Left renal cortex interstitium (tissue), 4 donors: ENCODE measurements at places on chromosomes 16 and 17.

GRCh38 chr16:21339941-21340340 is 61.9 kb upstream of the CRYM start:
- DNase-seq: no peak

GRCh38 chr16:87201790-87202189 is 115.4 kb downstream of the C16orf95 start:
- DNase-seq: no peak

- no peak for DNase-seq
These were observed 30.5 kb downstream of the UBE2O start for GRCh38 chr17:76422406-76422805.

GRCh38 chr17:74670329-74670728 is 42.4 kb downstream of the CD300LF start:
- no peak for DNase-seq

- DNase-seq: no peak
These were observed 151.6 kb upstream of the XYLT1 start for GRCh38 chr16:17622366-17622765.

DNA sequence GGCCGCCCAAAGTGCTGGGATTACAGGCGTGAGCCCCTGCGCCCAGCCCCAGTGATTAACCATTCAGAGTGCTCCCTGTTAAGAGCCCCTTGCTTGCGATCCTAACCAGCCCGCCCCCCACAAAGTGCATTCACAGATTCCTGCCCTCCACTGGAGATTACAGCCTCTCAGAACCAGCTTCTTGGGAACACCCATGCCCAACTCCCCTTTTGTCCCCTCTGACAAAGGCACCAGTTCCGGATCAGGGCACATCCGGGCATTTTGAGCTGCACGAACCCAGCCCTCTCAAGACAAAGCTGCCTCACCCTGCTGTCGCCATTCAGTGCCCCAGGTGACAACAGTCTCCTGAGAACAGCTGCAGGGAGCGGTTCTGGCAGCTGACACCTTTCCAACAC is 848 bp upstream of the KRT19 start:
- no peak for DNase-seq

- no peak for DNase-seq
These were observed 23.2 kb upstream of the NACA2 start for GRCh38 chr17:61614219-61614618.

DNA sequence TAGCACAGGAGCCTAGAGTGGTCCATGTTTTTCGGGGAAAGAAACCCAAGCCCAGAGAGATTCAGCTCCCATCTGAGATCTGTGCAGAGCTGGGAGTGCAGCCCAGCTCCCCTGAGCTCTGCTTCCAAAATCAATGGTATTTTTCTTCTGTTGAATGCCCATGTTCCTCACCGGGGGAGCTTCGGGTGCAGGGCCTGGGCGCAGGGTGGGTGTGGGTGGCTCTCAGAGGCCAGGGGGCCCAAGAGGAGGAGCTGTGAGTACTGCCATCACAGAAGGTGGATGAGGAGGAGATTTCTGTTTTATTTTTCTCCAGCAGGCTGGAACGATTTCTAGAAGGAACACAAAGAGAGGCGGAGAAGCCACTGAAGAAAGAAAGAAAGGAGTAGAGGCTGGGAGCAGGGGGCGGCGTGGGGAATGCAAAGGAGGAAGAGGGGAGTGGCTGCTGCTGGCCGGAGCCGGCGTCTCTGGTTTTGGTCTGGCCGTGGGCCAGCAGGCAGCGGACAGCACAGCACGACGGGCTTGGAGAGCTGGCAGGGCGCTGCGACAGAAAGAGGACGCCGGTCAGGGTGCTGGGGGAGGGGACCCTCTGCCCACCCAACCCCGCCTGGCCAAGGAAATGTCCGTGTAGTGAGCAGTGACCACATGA is 76.2 kb upstream of the KSR1 start:
- peak; percentile 53 for DNase-seq

DNA sequence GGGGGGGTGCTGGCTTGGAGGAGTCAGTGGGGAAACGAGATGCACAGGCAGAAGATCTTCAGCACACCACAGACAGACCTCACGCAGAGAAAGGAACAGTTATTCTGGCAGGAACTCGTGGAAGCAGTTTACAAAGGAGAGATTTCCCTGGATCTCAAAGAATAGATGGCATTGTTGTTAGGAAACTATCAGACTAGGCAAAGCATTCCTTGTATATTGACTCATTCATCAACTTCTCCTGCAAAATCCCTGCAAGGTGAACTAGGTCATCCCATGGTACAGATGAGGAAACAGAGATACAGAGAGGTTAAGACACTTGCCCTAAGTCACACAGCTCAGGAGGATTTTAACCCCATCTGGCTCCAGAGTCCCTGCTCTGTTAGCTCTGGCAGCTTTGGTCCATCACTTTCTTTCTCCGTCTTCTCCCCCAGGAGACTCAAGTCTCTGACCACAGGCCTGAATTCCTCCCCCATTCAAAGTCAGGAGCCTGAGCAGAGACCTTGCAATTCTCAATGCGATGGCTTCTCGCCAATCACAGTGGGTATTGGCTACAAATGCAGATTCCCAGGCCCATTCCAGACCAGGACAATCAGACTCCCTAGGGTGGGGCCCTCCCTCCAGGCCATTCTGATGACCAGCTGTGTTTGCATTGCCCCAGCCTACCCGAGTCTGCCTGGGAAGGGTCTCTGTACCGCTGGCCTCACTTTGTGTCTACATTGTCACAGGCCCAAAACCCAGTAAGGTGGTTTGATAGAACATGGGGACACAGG is 56.4 kb downstream of the LITAF start:
- no peak for DNase-seq

- DNase-seq: no peak
These were observed 28.9 kb downstream of the TANC2 start for GRCh38 chr17:62994931-62995330.

- no peak for DNase-seq
These were observed 157.4 kb upstream of the CHMP6 start for GRCh38 chr17:80833952-80834892.

GRCh38 chr16:88030498-88030897 is 79.3 kb downstream of the BANP start:
- no peak for DNase-seq

DNA sequence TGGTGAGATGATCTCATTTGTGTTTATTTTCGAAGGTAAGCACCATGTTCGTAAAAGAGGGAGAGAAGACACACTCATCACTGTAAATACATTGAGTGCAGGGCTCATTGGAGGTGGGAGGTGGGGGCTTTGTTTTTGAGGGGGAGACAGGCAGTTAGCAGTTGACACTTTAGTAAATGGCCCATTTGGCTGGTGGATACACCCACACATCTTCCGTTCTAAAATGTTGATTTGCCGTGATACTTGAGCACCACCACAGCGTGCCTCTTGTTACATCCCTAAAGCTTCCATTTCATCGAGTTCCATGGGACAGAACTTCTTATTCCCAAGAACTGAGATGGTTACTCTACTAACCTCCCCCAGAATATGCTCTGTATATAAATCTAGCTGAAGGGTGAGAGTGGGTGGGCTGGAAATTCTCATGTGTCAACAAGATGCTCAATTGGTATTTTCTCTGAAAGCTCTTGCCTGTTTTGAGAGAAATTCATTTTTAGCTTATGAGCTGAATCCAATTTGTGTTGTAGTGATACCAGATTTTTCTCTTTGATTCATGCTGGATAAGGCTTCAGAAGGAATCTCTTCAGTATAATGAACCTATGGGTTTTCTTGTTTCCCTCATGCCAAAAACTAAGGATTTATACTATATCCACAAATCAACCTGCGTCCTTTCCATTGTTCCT is 314.3 kb downstream of the RBFOX1 start:
- peak; percentile 40 for DNase-seq

GRCh38 chr17:13353590-13353989 is 248.1 kb downstream of the HS3ST3A1 start:
- no peak for DNase-seq

GRCh38 chr16:57725151-57725550 is 10.4 kb upstream of the KATNB1 start:
- no peak for DNase-seq

DNA sequence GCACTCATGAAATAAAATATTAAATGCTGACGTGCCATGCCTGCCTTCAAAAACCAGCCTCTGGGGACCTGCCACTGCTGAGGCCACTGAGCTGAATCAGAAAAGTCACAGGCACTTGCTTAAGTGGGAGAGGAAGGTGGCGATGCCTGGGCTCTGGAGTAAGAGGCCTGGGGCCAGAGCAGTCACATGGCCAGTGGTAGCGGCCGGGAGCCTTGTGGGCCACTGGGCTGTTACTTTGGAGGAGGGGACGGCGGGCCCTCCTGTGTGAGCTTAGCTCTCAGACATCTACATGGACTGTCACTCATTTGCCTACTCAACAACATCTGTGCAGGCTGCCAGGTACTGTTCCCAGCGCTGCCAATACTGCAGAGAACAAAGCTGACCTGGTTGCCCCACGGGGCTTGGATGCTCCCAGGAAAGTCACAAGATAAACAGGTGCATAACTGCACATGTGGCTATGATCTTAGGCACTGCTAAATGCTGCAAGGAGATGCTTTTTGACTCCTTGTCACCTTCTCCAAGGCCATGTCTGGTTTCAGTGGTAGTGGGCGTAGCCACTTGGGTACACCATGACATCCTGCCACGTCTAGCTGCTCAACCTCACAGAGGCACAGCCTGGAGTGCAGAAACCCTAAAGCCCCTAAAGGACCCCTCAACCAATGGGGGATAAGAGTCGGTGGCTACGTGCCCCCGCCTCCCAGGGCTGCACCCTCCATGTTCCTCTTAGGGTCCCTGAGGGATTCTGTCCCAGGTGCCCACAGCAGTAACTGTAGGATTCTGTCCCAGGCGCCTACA is 11.6 kb downstream of the COTL1 start:
- no peak for DNase-seq

DNA sequence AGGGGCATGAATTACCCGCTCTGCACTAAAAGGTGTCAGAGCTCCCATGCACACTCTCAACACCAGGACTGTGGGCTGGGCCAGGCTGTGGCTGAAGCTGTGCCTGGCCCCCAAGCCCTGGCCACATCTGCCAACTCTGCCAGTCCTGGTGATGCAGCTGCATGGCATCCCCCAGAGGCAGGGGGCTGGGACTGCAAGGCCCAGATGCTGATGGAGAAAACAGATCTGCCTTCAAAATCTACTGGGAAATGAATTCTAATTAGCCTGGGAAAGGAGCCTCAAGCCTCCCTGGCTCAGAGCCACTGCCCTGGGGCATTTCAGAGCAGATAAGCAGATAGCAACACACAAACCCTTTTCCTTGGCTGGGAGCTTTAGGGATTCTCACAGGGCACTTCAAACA is 3.4 kb downstream of the CHST6 start:
- DNase-seq: no peak

- DNase-seq: no peak
These were observed 16.9 kb upstream of the CCL22 start for GRCh38 chr16:57341441-57342303.

DNA sequence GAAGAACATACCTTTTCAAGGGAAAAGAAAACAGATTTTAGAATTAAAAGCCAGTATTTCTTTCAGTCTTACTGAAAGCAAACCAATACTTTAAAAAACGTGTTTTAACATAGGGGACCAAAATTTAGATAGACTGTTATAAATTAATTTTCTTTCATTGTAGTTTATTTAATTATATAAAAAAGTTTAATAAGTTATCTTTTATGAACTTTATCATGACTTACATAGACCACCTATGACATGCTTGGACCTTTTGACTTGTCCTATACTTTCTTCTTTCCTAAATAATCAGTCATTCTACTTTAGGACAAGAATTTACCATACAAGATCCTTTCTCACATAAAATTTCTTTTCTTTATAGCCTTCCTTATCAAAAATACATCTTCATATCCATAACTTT is 102.0 kb upstream of the HAS3 start:
- DNase-seq: no peak

DNA sequence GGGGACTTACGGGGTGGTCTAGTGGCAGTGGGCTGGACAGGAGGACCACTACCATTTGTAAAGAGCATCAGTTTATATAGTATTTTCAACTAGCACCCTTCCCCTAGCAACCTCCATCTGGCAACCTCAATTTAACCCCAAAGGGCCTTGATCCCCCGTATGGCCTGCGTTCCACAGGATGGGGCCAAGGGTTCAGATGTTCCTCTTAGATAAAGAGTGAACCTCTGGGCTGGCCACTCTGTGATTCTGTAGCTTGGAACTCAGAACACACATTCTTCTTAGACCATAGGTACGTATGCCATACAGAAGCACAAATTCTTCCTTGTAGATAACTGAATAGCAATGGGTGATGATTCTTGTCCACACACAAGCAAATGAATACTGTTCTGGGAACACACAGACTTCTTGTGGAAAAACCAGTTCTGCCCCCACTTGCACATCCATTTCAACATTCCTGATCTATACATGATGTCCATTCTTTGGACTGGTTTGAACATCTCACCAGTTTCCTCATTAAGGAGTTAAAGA is 1.9 kb upstream of the GGA2 start:
- DNase-seq: no peak

DNA sequence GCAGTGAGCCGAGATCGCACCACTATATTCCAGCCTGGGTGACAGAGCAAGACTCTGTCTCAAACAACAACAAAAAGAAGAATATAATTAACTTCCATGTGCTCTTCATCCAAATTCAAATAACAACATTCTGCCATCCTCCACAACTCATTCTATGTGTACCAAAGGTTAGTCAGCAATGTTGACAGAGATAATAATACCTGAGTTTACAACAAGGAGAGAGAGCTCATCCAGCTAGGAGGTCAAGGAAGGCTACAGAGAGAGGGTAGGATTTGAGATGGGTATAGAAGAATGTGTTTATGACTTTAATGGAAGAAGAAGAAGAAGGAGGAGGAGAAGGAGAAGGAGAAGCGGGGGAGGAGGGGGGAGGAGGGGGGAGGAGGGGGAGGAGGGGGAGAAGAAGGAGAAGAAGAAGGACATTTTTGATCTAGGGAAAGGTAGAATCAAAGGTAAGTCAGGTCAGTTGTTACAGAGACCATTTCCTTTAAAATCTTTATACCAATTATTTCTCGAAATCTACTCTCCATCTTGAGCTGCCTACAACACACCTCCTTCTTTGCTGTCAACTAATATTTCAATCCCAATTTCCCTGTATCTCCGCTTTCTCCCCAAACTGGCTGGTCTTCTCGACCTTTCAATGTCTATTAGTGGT is 10.1 kb upstream of the HSF5 start:
- no peak for DNase-seq

- no peak for DNase-seq
These were observed 12.7 kb downstream of the COG1 start for GRCh38 chr17:73205459-73205961.

- DNase-seq: no peak
These were observed 8.6 kb upstream of the MSLN start for GRCh38 chr16:752007-752312.
